ENCODE measurements at places on chromosomes 2 and 18.
A peak's percentile ranks its signal among the peaks of the same experiment; 100 is the strongest.

DNA sequence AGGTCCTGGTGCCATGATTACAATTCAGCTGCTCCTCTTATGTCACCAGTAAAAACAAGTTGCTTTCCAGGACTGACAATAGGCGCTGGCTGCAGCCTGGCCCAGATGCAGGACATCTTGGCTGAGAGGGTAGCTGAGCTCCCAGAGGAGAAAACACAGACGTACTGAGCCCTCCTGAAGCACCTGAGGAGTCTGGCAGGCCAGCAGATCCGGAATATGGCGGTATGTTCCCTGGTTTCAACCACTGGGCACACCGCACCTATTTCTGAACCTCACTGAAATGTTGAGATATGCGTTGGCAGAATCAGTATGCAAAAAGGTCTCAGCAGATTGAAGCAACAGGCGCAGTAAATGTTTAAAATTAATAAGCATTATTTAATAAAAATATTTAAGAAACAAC lies 73.1 kb upstream of the BZW1 start:
- no peaks in the 10 kb centered on the region for H3K36me3 ChIP-seq
- no peaks in the 10 kb centered on the region for H3K4me1 ChIP-seq
- no peaks in the 10 kb centered on the region for H3K27me3 ChIP-seq
- DNase-seq = no peak
- H3K27ac ChIP-seq = no peak overlapping the region
- H3K4me3 ChIP-seq = no peak overlapping the region

GRCh38 chr2:127722807-127723206 lies 21.5 kb downstream of the SFT2D3 start:
- H3K27ac ChIP-seq = no peak overlapping the region
- DNase-seq = no peak
- no peaks in the 10 kb centered on the region for H3K27me3 ChIP-seq
- H3K36me3 ChIP-seq = peaks cover 64% of the 10 kb centered on the region

DNA sequence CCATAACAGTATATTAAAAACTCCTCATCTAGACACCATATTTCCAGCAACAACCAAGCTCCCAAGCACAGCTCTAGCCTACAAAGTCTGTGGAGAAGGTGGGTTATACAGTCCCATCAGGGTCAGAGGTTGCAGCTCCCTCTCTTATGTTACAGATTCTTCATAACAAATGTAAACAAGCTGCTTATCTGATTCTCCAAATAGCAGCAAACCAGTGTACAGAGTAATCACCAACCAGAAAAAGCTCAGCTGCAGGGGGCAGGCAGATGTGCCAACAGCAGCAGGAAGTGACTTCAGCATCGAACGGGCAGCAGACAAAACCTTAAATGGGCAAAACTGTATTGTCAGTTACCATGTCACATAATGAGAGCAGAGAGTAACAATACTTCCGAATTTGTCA lies 52.9 kb upstream of the NABP1 start:
- peak; percentile 62 for DNase-seq
- H3K4me3 ChIP-seq = no peak overlapping the region
- peaks cover 22% of the 10 kb centered on the region for H3K4me1 ChIP-seq
- H3K36me3 ChIP-seq = no peaks in the 10 kb centered on the region
- peak overlapping the region; percentile 78 for H3K27ac ChIP-seq

GRCh38 chr2:113166187-113166645 lies 7.6 kb upstream of the PSD4 start:
- H3K4me3 ChIP-seq = no peak overlapping the region
- H3K4me1 ChIP-seq = peaks cover 37% of the 10 kb centered on the region
- H3K36me3 ChIP-seq = no peaks in the 10 kb centered on the region
- peak overlapping the region; percentile 0 for H3K27ac ChIP-seq

DNA sequence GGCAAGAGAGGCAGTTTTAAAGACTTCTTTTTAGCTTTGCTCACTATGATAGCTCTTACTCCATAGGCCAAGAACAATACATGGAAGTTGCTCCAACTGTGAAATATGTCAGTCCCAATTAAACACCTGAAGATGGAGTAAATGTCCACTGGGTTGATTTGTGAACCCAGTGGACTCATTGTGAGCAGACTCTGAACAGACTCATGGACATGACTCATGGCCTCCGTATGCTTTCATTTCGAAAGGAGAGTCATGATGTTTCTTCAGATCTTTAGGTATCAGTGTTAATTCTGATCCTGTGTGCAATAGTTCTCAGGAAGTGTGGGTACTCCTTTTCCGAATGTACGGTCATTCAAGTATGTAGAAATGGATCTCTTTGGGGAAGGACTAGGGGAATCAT lies 5.4 kb upstream of the CWC22 start:
- H3K4me1 ChIP-seq = no peaks in the 10 kb centered on the region
- no peak for DNase-seq
- H3K36me3 ChIP-seq = no peaks in the 10 kb centered on the region

- H3K4me1 ChIP-seq = peaks cover 5% of the 10 kb centered on the region
- H3K4me3 ChIP-seq = no peak overlapping the region
- H3K27ac ChIP-seq = no peak overlapping the region
- H3K27me3 ChIP-seq = no peaks in the 10 kb centered on the region
- DNase-seq = no peak
- no peaks in the 10 kb centered on the region for H3K36me3 ChIP-seq
Measured at GRCh38 chr2:8957628-8958027, 45.9 kb downstream of the MBOAT2 start.

DNA sequence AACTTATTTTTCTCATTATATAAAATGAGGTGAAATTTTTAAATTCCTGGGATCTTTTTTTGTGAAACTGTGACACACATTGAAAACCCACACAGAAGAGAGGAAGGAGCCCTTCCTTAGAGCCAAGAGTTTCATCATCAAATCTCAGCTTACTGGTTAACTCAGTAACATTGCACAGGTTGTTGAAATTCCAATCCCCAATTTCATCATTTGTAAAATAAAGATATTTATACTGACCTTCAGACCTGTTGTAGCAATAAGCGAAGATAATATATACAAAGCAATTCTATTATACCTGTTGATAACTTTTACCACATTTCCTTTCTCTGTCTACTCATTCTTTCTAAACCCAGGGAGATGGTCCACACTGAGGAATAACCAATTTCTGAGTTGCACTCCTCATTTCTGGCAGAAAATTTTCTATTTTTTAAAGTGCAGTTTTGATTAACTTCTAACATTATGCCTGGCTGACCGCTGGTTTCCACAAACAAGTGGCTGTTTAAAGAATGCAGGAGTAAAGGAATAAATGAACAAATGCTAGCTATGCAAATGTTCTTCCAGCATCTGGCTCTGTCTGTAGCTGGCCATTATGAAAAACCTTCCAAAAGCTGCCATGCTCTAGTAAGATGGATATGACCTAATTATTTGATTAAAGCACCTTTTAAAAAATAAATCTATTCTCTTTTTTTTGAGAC lies 105.7 kb upstream of the LINC00305 start:
- H3K27me3 ChIP-seq = no peaks in the 10 kb centered on the region
- H3K27ac ChIP-seq = no peak overlapping the region
- H3K4me3 ChIP-seq = no peak overlapping the region
- H3K4me1 ChIP-seq = no peaks in the 10 kb centered on the region
- no peaks in the 10 kb centered on the region for H3K36me3 ChIP-seq
- no peak for DNase-seq

DNA sequence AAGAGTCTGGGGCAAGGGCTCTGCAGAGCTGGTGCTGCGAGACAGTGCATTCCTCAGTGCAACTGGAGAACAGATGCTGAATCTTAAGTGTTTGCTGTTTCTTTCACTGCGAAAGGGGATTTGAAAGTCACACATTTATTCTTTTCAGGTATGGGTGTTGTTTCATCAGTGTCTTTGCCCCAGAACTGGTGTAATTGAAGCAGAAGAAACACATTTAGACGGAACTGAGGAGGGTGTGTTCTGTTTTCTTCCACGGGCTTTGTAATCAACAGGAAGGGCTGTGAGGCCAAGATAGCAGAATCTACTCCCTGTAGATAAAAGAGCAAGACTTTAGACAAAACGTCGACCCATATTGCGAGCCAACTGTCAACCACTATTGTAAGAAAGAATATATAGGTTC lies 151.9 kb downstream of the EPHA4 start:
- H3K36me3 ChIP-seq = no peaks in the 10 kb centered on the region
- H3K27ac ChIP-seq = peak overlapping the region; percentile 45
- H3K27me3 ChIP-seq = no peaks in the 10 kb centered on the region
- no peak for DNase-seq
- no peak overlapping the region for H3K4me3 ChIP-seq
- H3K4me1 ChIP-seq = peaks cover 12% of the 10 kb centered on the region

DNA sequence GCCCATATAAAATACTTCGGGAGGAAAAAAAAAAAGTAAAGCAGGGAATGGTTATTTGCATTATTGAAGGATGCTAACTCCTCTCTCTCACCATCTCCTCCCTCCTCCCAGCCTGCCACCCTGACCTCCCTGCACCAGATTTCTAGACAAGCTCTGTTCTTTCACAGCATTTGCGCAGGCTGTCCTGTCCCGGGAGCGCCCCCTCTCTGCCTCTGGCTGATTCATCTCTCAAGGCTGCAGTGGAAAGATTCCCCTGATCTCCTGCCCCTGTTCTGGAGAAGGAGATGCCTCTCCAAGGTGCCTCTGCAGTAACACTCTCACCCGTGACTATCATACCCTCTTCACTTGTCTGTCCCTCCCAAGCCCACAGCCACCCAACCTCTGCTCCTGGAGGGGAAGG lies 38.5 kb downstream of the COL4A4 start:
- DNase-seq = no peak
- no peak overlapping the region for H3K27ac ChIP-seq
- no peak overlapping the region for H3K4me3 ChIP-seq

GRCh38 chr2:19682493-19682892 lies 219.3 kb downstream of the TTC32 start:
- no peak overlapping the region for H3K27ac ChIP-seq
- no peaks in the 10 kb centered on the region for H3K36me3 ChIP-seq
- no peaks in the 10 kb centered on the region for H3K27me3 ChIP-seq
- H3K4me1 ChIP-seq = no peaks in the 10 kb centered on the region
- no peak for DNase-seq
- H3K4me3 ChIP-seq = no peak overlapping the region

GRCh38 chr2:64326578-64327050 lies 127.3 kb upstream of the LGALSL start:
- no peaks in the 10 kb centered on the region for H3K27me3 ChIP-seq
- no peak for DNase-seq
- peaks cover 34% of the 10 kb centered on the region for H3K4me1 ChIP-seq
- H3K36me3 ChIP-seq = no peaks in the 10 kb centered on the region

- H3K27me3 ChIP-seq = peaks cover 2% of the 10 kb centered on the region
- no peaks in the 10 kb centered on the region for H3K4me1 ChIP-seq
- no peak overlapping the region for H3K27ac ChIP-seq
- H3K36me3 ChIP-seq = no peaks in the 10 kb centered on the region
- H3K4me3 ChIP-seq = no peak overlapping the region
Measured at GRCh38 chr2:239506961-239507360, 106.1 kb upstream of the HDAC4 start.

DNA sequence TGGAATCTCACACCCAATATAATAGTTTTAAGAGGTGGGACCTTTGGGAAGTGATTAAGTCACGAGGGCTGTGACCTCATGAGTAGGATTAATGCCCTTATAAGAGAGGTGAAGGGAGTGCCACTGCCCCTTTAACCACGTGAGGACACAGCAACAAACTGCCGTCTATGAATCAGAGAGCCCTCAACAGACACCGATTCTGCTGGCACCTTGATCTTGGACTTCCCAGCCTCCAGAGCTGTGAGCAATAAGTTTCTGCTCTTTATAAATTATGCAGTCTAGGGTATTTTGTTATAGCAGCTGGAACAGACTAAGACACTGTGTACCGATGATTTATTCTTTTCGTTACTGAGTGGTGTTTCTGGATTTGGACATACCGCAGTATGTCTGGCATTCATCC lies 56.2 kb downstream of the RRM2 start:
- H3K27me3 ChIP-seq = no peaks in the 10 kb centered on the region
- no peaks in the 10 kb centered on the region for H3K36me3 ChIP-seq
- no peaks in the 10 kb centered on the region for H3K4me1 ChIP-seq
- H3K4me3 ChIP-seq = no peak overlapping the region
- no peak for DNase-seq

- no peak overlapping the region for H3K4me3 ChIP-seq
- H3K36me3 ChIP-seq = no peaks in the 10 kb centered on the region
- DNase-seq = no peak
- no peak overlapping the region for H3K27ac ChIP-seq
Measured at GRCh38 chr2:15640261-15640711, 48.6 kb downstream of the DDX1 start.

DNA sequence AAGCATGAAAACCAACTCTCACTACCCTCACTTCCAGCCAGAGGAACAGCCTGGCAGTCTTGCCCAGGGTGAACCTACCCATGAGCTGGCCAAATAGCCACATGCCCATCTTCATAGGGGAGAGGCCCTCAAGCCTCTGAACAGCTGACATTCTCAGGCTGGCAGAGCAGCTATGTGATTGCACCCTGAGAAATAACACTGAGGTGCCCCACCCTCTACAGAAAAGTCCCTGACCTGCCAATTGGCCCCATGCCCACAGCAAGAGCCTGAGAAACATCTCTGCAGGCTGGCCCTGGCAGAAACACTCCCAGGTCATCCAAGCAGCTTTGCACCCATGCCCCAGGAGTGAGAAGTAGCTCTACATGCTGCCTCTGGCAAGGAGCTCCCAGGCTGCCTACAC lies 127.4 kb upstream of the OTX1 start:
- no peak overlapping the region for H3K4me3 ChIP-seq
- no peaks in the 10 kb centered on the region for H3K27me3 ChIP-seq

DNA sequence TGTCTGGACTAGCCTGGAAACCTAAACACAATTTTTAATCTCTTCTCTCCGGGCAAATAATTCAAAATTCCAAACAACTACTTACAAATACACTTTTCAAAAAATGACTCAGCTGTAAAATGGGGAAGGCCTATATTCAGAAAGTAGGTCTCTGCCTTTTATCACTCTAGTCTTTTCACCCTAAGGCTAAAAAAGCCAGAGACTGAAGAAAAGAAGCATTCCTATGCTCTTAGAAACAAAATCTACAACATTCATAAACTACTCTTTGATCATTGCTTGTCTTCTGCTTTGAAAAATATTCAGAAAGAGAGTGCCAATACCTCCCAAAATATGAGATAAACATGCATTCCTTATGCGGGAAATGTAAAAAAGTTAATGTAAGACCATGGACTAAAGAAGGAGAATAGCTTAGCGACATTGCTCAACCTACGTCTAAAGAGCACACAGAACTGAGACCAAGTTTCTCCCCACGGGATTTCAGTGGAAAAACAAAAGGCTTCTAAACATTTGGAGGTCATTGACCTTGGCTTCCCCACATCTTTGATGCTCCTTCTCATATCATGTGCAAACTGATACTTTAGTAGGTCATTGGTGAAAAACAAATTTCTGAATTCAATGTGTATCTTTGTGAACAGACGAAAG lies 74.4 kb upstream of the EPB41L3 start:
- no peaks in the 10 kb centered on the region for H3K4me1 ChIP-seq
- peaks cover 2% of the 10 kb centered on the region for H3K27me3 ChIP-seq
- no peak for DNase-seq
- H3K27ac ChIP-seq = no peak overlapping the region
- no peak overlapping the region for H3K4me3 ChIP-seq

DNA sequence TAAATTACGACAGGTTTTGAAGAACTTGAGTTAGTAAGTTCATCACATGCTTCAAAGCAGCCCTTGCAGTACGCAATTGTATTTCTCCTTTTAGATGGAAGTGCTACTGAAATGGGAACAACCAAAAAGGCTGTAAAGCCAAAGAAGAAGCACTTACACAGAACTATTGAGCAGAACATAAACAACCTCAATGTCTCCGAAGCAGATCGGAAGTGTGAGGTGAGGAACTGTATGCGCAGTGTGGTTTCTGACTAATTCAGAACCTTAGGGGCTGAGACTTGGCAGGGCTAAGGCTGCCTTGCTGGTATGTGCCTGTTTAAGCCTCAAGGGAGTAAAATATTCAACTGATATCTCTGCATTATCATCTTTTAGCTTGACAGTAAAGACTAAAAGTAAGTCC lies 8.4 kb downstream of the NCAPH start:
- H3K27me3 ChIP-seq = no peaks in the 10 kb centered on the region
- H3K27ac ChIP-seq = peak overlapping the region; percentile 85
- no peak overlapping the region for H3K4me3 ChIP-seq
- no peaks in the 10 kb centered on the region for H3K36me3 ChIP-seq
- peak; percentile 20 for DNase-seq
- H3K4me1 ChIP-seq = peaks cover 34% of the 10 kb centered on the region

Measured in T-cell (primary cell).